Naive thymus-derived CD8-positive, alpha-beta T cell (primary cell): ENCODE measurements at places on chromosomes 2 and 18. TPM values are rescaled to one million over a fixed set of nuclear protein-coding genes. Genes with fewer than 3 reads are reported as not detected.

TMEM163 gene
- total RNA-seq, result not detected

DNA sequence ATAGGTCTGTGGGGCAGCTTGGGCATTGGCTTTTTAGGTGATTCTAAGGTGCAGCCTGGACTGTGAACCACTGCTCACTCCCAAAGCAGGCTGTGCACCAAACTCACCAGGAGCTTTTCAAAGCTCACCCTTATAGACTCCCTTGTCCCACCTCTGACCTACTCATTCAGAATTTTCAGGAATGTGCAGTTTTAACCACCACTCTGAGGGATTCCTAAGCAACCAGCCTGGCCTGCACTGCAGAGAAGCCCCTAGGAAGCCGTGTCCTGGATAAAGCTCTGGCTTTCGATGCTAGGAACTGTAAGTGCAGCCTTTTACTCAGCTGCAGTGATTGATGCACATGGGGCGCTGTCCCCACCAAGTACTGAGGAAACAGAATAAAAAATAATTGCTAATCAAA, 33.0 kb downstream of the MRO start:
- no peak overlapping the region for H3K4me3 ChIP-seq
- H3K4me1 ChIP-seq, result no peaks in the 10 kb centered on the region
- no peaks in the 10 kb centered on the region for H3K36me3 ChIP-seq
- no peak overlapping the region for H3K27ac ChIP-seq

DNA sequence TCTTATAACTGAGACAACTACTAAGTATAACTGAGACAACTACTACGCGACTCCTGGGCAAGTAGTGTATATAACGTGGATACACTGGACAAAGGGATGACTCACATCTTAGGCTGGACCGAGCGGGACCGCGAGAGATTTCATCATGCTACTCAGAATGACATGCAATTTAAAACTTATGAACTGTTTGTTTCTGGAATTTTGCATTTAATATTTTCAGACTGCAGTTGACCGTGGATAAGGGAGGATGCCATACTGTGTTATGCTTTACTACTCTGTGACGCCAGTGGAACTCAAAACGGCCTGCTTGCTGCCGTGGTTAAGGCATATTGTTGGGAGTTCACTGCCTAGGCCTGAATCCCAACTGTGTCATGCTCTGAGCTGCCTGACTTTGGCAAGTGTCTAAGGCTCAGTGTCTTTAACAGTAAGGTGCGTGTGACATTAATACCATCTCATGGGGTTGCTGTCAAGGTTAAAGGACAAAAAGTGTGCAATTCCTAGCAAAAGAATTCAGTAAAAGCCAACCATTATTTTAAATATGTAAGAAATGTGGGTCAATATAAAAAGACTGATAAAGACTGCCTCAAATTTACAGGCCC, 64.6 kb downstream of the BMP10 start:
- peaks cover 56% of the 10 kb centered on the region for H3K4me1 ChIP-seq
- no peak for DNase-seq
- H3K4me3 ChIP-seq, result no peak overlapping the region
- no peak overlapping the region for H3K27ac ChIP-seq

MROH2A gene
- not detected for total RNA-seq
